ENCODE measurements at places on chromosomes 2 and 18. TPM values are rescaled to one million over a fixed set of nuclear protein-coding genes. Genes with fewer than 3 reads are reported as not detected.

The ABCG5 gene
- total RNA-seq: not detected

The ZNF396 gene
- total RNA-seq: 0.88 TPM

The MPHOSPH10 gene
- 39.4 TPM for total RNA-seq

The CAPN13 gene
- total RNA-seq: not detected

The SLC8A1 gene
- total RNA-seq: 0.29 TPM

The TMEM182 gene
- total RNA-seq: 4.4 TPM

The CSRNP3 gene
- 0.01 TPM for total RNA-seq

The WDSUB1 gene
- total RNA-seq: 8.3 TPM

The GPR39 gene
- 6.9 TPM for total RNA-seq

All from A549 treated with Hydrocortisone at 1 μM for 4 hours (cell line).